ENCODE measurements at places on chromosomes 12 and 14.

GRCh38 chr12:131464081-131464480 is 246.8 kb upstream of the SFSWAP start:
- no peak for DNase-seq

DNA sequence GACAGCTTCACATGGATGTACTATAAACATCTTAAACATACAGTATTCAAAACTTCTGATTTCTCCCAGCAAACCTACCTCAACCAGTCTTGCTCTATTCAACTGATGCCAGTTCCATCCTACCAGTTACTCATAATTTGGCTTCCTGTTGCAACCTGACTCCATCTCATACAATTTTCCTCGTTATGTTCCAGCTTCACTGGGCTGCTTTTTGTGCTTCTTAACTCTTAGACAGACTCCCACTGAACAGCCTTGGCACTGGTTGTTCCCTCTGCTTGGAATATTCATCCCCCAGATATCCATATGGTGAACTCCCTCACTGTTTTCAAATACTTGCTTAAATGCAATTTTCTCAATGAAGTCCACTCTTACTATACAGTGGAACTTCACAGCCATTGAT is 249.2 kb downstream of the AEBP2 start:
- DNase-seq, result no peak

GRCh38 chr12:85244561-85244960 is 35.5 kb upstream of the ALX1 start:
- DNase-seq, result no peak

GRCh38 chr14:31297701-31298344 is 90.2 kb upstream of the HECTD1 start:
- no peak for DNase-seq

GRCh38 chr12:32542428-32543229 is 136.5 kb upstream of the DNM1L start:
- DNase-seq, result no peak

GRCh38 chr14:100533656-100534485 is 53.3 kb downstream of the BEGAIN start:
- no peak for DNase-seq

DNA sequence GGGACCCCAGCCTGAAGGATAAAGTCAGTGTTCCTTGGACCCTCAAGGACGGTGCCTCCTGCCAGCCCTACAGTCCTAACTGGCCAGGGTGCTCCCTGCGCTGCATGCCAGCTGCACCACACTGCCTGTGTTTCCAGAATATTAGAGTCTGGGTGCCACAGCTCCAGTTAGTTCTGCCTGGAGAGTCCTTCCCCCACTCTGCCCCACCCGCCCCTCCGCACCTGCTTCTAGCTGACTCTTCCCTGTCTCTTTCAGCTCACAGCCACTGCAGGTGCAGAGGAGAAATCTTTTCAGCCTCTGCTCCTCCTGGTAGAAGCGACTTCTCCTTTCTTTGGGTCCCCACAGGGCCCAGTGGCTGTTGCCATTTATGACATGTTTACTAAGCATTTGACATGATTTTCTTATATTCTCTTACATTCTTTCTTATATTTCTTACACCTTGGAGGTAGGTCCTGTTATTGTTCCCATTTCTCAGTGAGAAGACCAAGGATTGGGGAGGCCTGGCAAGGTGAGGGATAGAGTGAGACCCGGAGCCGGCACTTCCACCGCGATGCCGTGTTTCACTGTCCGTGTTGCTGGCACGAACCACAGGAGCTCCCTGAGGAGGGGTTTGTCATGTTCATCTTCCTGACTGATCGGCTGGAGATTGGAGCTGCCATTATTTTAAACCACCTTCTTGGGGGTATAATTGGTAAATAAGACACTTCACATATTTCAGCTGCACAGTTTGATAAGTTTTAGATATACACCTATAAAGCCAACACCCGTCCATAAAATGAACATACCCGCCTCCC is 29.4 kb downstream of the SYNE3 start:
- DNase-seq, result no peak

DNA sequence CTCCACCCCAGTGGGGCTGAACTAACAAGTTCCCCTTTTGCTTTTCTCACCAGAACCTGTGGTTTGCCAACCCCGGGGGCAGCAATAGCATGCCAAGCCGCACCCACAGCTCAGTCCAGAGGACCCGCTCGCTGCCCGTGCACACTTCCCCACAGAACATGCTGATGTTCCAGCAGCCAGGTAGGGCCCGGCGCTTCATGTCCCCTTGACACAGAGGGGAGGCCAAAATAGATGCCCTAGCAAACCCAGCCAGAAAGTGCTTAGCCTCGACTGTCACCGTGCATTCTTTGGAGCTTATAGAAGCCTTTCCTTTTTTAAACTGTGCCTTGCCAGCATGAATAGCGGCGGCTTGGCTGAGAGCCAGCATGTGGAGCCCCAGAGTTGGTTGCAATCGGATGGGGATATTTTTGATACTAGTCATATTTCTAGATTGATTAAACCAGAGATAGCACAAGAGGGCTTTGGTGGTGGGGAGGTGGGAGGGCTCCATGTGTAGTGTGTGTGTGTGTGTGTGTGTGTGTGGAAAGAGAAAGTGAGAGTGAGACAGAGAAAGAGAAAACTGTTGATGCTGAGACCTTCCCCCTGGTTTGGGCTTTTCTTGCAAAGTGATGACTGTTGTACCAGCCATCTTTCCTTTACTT is 126.1 kb downstream of the GCH1 start:
- peak; percentile 64 for DNase-seq

DNA sequence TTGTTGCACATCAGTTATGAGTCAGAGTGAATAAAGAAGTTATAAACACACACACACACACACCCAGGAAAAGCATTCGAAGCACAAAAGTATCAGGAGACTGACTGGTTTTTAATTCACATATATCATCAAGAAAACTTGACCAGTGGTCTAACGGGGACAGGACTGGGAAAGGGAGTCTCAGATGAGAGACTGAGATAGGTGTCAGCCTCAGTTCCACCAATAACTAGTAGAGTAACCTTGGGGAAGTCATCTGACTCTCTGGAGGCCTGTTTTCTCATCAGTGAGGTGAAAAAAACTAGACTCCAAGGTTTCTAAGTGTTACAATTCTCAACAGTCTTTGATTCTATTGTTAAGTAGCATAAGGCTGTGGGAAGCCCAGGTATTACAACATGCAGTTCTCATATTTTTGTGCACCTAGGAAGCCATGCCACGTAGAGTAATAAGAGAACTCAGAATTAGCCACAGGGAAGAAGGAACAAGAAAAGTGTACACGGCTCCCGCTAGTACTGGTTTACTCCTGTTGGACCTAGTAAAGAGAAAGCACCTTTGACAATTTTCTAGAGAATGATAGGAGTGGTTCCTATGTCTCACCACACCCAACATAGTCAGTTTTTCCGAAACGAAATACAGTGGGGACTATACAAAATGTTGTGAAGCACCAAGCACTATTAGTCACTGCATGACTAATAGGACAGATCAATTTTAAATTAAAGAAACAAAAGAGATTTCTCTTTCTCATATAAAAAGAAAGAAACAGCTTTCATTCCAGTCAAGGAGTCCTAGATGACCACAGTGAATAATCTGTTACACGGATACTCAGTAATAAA is 5.0 kb downstream of the PPTC7 start:
- DNase-seq, result no peak

DNA sequence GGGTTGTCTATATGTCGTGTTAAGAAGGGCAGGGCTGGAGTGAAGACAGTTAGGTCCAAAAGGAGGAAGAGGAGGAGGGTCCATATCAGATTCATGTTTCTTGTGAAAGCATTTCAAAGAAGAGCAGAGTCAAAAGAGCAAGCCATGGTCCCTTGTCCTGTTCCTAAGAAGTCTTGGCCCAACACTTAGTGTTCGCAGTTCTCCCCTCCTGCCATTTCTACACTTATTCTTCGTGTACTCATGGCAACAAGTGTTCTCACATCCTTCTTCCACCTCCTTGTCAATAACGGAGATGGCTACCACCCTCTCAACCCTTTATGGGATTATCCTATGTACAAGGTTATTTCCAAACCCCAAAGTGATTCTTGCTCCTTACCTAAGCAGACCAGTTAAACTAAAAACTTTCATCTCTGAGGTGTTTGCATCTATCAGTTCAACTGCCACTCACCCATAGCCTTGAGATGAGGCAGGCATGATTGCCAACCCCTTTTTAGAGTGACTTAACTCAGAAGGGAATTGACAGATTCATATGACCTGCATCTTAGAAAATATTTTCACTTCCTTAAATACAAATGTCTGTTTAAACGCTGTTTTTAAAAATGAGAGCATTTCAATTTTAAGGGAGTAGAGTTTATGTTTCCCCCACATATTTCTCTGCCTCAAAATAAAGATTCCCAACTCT is 19.8 kb upstream of the RNASE2 start:
- DNase-seq, result no peak

- DNase-seq, result no peak
These were observed 20.5 kb downstream of the KITLG start for GRCh38 chr12:88559772-88560171.

DNA sequence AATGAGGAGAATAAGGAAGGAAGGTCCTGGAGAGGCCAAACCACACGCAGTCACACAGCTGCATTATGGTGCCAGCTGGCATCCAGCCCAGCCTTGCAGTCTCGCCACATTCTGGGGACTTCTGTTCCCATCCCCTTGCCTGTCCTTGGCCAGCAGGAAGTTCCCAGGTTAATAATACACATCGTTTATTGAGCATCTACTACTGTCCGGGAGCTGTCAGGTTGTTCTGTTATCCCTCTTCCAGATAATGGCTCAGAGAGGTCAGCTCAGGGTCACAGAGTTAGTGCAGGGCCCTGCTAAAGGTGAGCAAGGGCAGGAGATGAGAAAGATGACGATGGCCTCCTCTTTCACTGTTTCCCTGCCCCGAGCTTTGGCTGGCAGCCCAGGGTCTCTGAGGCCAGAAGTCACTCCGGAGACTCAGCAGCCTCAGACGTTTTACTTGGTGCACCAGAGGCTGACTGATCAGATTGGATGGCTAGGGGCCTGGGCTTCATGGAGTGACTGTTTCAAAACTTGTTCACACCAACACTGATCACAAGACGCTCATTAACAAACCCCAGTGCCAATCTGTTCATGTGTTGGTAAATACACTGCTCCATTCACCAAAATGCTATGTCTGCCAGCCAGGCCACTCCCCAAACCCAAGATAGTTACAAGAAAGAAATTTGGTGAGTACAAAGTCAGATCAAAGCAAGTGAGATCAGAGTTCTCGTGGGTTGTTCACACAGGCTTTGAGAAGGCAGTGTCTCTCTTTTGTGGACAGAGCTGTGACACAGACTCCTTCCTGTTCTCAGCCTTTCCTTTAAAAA is 79.2 kb downstream of the B4GALNT3 start:
- DNase-seq, result no peak

GRCh38 chr12:108704527-108704926 is 26.8 kb downstream of the CORO1C start:
- no peak for DNase-seq

DNA sequence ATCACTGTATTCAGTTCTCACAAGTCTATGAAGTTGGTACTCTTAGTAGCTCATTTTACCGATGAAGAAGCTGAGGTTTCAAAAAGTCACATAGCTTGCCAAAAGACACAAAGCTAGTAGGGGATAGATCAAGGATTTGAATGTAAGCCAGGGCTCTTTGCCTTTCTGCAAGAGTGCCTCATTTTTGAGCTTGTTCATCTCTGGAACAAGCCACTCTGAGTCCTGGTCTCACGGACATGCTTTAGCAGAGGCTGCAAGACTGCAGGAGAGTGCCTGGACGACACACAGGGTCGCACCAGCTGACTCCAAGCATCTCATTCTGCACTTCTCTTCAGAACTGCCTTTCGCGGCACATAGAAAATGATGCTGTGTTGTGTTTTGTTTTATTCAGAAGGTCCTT is 3.7 kb downstream of the NUAK1 start:
- DNase-seq, result no peak

DNA sequence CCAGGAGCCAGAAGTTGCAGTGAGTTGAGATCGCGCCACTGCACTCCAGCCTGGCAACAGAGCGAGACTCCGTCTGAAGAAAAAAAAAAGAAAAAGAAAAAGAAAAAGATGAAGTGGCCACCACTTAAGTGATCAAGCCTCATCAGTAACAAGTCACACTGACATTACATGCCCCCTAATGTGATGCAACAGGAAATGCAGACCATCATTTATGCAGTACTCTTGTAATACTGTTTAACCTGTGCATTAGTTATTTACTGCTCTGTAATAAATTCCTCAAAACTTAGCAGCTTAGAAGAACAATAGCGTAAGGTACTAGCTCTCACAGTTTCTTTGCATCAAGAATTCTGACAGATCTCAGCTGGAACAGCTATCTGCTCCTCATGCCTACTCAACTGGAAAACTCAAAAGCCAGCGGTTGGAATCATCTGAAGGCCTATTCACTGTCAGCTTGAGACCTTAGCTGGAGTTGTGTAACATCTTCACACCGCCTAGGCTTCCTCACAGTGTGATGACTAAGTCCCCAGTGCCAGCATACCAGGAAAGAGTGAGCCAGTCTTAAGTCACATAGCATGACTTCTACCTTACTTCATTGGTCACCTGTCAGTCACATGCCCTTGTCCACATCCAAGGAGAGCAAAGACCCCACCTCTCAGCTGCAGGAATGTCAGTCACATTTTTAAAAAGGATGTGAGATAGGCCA is 31.5 kb downstream of the EPS8 start:
- peak; percentile 35 for DNase-seq

GRCh38 chr14:58732387-58732786 is 94.6 kb downstream of the DACT1 start:
- DNase-seq, result no peak

DNA sequence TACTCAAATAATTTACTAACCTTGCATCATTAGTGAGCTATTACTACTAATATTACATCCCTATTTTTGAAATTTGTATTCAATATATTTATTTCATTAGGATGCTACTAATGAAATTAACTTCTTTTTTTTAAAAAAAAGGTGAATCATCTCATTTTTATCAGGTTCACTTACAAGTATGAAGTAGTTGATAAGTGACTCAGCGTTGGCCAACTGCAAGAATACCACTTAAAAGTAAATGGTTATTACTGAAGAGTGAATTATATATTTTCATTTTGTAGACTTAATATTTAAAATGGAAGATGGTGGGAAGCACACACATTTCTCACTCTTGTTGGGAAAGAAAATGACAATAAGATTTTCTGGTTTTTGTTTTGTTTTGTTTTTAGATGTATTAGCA is 19.6 kb downstream of the OR4N2 start:
- no peak for DNase-seq

GRCh38 chr12:79300199-79300568 is 390.6 kb downstream of the PAWR start:
- DNase-seq, result no peak

DNA sequence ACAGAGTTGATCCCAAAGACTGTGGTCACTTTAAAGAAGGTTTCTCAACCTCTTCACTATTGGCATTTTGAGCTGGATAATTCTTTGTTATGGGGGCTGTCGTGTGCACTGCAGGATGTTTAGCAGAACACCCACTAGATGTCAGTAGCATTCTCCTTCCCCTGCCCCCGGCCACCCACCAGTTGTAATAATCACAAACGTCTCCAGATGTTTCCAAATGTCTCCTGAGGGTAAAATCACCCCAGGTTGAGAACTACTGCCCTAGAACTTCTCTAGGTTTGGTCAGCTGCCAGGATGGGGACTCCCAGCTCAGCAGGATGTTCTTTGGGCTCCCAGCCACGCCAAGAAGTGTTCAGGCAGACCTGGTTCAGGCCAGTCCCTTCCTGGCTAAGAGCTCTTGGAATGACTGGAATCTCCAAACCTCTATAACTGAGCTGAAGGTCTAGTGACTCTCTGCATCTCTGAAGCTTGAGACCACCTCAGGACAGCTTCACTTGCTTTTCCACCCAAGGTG is 12.5 kb upstream of the AJUBA start:
- no peak for DNase-seq

GRCh38 chr14:36516719-36517241 is 3.3 kb downstream of the NKX2-1 start:
- no peak for DNase-seq

Data from HTR-8/SVneo (cell line).